Activated CD4-positive, alpha-beta T cell treated with anti-CD3 and anti-CD28 coated beads, Interleukin-2, amount 10 ng/mL, durations not matched to agents 24 days and 14 days (primary cell): ENCODE measurements at places on chromosomes 1 and 21. TPM values are rescaled to one million over a fixed set of nuclear protein-coding genes. Genes with fewer than 3 reads are reported as not detected.

The KCNQ4 gene
- 1.4 and 1.5 TPM in 2 replicates for total RNA-seq

DNA sequence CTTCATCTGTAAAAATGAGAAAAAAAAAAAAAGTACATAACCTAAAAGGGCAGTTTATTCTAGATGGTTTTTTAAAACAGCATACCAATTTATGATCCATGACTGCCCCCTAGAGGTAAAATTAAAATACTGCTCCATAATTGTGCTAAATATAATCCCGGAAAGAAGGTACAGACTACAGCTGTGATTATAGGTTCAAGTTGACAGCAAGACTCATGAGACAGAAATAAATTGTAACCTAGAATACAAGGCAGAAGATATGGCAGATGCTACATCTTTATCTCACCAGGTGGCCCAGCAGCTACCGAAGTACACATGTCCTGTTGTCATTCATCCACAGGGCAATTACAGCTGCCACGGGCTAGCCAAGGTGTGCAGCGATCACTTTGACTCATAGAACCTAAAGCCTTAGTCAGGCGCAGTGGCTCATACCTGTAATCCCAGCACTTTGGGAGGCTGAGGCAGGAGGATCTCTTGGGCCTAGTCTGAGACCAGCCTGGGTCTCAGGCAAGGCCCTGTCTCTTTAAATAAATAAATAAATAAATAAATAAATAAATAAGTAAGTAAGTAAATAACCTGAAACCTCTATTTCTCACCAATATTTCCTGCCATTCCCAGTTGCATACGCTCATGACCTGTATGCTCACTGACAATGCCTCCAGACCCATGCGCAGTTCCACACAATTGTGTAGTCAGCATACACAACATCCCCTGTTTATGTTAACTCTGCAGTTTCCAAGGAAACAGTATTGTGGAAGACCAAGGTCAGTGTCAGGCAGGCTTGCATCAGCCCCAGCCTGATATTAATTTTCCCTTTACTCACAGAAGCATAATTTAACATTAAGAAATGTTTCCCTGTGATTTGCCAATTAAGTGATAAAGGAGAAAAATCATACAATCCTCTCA, 18.3 kb upstream of the PPIE start:
- peak; percentile 70 for DNase-seq

- DNase-seq = no peak
These were observed 229.4 kb upstream of the POU3F1 start for GRCh38 chr1:38275960-38276359.

GRCh38 chr1:19307794-19308508, 4.0 kb downstream of the AKR7A2 start:
- DNase-seq = peak; percentile 53

DNA sequence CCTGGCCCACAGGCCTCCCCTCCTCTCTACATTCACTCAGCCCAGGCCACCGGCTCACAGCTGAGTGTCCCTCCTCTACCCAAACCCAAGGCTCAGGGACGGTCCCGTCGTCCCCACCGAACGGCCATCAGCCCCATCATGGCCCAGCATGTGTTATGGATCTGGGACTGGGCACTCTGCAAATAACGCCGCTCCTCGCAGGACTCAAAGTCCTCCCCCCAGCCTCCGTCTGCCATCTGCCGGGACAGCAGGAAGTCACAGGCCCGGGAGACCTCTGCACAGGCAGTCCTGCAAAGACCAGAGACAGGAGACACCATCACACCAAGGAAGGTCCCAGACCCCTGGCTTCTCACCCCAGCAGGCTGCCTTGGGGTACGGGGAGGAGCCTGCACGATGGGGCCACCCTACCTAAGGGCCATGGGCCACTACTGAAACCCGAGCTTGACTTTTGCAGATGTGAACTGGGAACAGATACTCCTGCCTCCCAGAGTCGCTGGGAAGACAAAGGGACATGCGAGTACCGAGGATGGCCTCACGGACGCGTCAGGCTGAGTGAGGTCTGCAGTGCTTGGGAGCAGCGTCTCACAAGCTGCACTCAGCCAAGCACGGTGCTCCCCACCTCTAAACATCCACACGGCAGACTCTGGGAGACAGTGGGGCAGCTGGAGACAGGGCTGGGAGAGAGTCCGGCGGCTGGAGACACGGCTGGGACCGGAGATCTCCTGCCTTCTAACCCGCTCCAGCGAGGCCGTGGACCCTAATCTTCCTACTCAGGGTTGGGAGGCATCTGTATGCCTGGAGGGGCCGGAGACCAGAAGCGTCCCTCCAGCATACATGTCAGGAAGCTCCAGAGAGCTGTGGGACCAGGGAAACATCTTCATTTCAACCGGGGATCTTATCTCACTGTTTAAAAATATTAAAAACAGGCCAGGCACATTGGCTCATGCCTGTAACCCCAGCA, 10.4 kb upstream of the SPATC1L start:
- no peak for DNase-seq

- DNase-seq = no peak
These were observed 12.6 kb downstream of the SLC22A15 start for GRCh38 chr1:115988953-115989352.

DNA sequence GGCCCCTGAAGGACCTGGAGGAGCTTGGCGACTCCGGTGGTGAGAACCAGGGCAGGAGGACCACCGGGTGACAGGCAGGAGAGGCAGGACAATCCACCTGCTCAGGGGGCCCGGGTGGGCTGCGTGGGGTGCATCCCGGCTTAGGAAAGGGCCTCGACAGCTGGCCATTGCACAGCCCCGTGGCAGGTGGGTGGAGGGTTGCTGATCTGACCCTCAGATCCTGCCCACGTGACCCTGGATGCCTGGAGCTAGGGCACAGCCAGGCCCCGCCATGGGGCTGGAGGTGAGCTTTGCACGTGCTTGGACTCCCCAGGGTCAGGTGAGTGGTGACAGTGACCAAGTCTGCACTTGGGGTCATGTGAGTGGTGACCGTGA, 35.5 kb upstream of the SLC19A1 start:
- DNase-seq = no peak

DNA sequence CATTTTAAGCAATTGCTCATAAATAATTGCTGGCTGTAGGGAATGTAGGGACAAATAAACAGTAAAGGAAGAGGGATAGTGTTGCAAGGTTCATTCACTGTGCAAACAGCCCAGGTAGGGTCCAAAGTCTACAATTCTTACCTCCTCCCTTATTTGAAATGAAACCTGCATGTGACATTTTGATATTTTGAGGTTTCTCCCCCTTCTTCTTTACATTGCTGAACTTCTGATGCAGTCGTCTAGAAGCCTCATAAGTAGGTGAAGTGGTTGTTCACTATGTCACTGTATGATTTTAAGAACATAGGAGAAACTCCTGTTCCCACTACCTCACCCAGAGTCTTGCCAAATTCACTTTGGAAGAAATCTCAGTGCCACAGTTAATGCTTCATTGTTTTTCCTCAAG, 16.1 kb downstream of the F5 start:
- DNase-seq = no peak

GRCh38 chr1:10813799-10814198, 17.4 kb upstream of the CASZ1 start:
- DNase-seq = no peak
